CD4-positive, alpha-beta T cell treated with Interferon gamma for 1 hour (primary cell): ENCODE measurements at places on chromosomes 11 and 22.

GRCh38 chr11:266676-267439 lies 11.3 kb upstream of the NLRP6 start:
- DNase-seq = no peak

DNA sequence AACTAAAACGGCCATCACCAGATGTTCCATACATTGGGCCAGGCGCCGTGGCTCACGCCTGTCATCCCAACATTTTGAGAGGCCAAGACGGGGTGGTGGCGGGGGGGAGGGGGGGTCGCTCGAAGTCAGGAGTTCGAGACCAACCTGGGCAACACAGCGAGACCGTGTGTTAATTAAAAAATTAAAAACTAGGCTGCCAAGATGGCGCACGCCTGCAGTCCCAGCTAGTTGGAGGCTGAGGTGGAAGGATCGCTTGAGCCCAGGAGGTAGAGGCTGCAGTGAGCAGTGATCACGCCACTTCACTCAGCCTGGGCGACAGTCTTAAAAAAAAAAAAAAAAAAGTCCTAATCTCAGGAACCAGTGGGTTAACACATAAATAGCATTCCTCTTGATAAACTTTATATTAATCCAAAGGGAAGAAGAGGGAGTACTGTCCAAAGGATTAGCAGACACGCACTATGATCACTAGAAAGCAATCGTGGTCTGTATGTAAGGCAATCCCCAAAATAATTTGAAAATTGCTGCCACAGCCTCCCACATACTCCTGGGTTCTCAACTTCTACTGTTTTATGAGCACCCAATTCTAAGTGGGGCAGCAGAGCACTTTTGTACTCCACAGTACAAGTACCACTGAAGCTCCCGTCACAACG lies 604 bp downstream of the PUS3 start:
- DNase-seq = no peak

GRCh38 chr22:19079691-19080090 lies 42.5 kb downstream of the DGCR2 start:
- no peak for DNase-seq

DNA sequence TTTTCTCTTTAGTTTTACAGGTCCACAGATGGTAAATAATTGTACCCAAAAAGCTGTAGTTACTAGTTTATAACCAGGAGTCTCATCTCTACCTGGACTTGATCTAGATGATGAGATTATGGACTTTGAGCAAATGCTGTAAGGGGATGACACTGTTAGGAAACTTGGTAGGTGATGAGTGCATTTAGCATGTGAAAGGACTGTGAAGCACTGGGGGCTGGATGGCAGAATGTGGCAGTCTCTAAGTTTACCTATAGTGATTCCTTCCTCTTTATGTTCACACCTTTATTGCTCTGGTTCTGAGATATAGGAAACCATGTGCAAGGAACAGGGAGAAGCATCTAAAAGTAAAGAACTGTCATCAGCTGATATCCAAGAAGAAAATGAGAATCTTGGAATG lies 230.7 kb upstream of the CHORDC1 start:
- no peak for DNase-seq

DNA sequence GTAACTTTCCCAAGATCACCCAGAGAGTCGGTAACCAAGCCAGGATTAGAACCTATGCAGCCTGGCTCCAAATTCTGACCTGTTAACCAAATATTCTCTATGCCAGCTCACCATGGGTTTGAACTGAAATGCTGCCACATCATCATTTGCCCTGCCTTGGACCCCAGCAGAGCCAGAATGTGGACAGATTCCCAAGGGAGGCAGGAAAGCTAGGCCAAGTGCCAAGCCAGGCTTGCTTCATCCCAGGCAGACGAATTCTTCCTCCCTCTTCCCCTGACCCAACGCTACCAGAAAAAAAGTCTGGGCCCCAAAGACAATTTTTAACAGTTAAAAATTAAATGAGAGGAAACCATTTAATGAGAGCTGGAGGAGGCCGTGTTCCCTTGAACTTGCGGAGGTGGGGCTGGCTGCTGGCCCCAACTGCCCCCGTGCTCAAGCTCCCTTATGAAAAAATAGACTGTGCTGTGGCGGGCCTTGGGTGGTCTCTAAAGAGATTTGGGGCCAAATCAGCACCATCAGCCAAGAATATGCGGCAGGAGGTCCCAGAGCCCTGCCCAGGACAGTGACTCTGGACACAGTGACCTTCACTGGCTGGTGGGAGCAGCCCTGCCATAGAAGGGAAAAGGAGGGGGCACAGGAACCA lies 184.1 kb upstream of the SYT13 start:
- no peak for DNase-seq

DNA sequence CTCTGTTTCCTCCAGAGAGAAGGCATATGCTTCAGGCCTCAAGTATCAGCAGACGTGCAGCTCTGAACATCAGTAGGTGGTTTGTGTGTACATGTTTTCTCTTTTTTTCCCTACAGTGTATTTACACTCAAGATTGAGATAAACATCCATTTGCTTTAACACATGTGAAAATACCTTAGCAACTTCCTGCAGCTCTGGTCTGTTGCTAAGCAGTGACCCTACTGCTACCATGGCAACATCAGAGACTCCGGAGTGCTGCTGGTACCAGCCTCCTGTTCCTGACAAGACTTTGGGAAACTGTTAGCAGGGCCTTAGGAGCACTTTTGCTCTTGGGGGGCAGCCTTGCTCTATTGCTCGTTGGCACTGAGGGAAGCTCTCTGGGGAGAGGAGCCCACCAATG lies 221.2 kb upstream of the PLET1 start:
- DNase-seq = no peak

GRCh38 chr22:37343863-37344734 lies 61.8 kb downstream of the CYTH4 start:
- DNase-seq = no peak

GRCh38 chr11:36235750-36236149 lies 53.5 kb downstream of the COMMD9 start:
- DNase-seq = no peak

- DNase-seq = no peak
Observed at GRCh38 chr22:39703928-39704639, 133.5 kb downstream of the CACNA1I start.

- no peak for DNase-seq
Observed at GRCh38 chr11:43397251-43397650, 38.5 kb downstream of the TTC17 start.
